ENCODE measurements at places on chromosomes 3 and 15.

DNA sequence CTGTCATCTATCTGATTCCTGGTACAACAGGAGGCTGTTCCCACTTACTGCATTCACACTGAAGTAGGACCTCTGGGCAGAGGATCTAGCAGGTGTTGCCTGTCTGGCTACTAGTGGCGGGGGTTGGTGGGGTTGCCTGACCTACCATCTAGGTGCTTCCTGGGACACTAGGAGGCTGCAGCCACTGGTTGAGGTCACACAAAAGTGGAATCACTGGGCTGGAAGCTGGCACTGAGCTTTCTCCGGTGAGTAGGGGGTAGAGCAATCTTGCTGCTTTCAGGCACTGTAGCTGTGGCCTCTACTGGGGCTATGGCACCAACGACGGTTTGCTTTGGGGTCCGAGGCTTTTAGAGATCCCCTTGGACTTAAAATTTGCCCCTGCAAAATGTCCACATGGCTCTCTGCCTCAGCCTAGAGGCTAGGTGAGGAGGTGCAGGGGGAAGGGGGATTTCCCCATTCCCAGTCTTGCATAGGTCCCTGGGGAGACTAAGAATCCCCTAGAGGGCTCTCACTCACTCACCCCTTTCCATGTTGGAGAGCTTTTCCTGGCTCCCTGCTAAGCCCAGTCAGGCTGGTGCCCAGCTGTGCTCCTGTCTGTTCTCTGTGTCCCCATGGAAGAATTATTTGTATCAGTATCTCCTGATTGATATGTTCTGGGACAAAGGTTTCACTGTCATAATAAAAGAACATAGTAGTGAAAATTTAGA lies 397.7 kb upstream of the EPHA6 start:
- no peak for DNase-seq

DNA sequence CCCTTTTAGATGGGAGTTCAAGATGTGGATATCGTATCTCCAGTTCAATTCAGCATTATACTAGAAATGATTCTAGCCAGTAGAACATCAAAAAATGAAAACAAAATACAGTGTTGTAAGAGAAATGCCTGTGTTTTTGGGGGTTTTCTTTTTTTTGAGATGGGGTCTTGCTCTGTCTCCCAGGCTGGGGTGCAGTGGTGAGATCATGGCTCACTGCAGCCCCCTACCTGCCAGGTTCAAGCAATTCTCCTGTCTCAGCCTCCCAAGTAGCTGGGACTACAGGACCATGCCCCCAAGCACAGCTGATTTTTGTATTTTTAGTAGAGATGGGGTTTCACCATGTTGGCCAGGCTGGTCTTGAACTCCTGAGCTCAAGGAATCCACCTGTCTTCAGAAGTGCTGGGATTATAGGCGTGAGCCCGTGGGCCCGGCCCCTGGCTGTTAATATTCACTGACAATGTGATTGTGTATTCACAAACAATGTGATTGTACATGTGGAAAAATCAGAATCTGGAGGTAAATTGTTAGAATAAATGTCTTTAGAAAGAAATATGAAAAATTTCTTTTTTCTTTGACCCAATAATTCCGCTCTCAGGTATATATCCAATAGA lies 59.0 kb downstream of the ARIH1 start:
- peak; percentile 21 for DNase-seq

DNA sequence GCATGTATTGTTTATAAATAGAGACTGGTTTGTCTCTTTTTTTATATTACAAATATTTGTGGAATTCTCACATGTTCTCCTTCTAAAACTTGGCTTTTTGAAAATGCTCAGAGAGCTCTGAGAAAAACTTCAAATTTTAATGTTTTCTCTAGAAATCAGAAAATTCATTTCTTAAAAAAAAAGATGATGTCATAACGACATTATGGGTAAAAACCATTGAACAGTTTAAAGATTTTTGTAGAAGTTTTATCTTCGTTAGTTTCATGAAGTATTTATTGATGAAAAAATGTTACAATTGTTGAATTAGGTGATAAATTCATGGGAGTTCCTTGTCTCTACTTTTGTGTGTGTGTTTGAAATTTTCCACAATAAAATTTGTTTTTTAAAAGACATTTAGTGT lies 81.3 kb downstream of the SATB1 start:
- DNase-seq = no peak

DNA sequence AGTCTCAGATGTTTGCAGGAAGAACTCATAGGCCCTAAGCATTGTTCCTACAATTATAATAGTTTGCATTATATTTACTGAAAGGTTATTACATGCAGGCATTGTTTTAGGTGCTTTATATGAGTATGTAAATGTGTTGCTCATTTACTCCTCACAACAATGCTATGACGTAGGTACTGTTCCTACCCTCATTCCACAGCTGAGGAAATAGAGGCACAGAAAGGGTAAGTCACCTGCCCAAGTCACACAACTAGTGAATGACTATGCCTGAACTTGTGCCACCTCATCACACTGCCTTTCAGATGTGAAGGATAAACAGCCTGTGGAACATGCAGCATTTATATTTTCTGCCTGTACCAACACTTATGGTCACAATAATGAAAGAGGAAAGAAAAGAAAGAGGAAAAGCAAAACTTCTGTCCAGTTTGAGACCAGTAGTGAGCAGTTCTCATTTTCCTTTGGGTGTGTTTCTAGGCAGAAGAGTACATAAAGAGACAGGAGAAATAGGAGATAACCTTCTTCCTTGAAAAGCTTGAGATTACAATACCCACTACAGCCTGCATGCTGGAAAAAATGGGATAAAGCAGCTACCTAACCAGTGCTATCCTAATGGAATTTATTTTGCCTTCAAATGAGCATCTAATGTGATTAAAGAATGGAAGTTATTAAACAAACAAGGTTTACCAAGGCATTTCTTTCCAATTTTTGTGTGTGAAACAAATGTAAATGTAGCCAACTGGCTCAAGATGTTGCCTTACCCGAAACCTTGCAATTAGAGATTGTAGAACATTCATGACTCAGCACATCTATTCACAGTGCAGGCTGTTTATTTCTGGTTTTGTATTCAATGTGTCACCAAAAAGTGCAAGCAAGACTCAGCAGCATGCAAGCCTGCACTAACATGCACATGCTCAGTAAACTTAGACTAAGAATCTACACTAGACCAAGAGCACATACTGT lies 20.5 kb upstream of the ENTPD3 start:
- DNase-seq = peak; percentile 27

Measured in choroid plexus epithelial cell (primary cell).